ENCODE measurements at places on chromosomes 3 and 15.

GRCh38 chr15:69825941-69826818 lies 271.5 kb downstream of the TLE3 start:
- no peak for DNase-seq

DNA sequence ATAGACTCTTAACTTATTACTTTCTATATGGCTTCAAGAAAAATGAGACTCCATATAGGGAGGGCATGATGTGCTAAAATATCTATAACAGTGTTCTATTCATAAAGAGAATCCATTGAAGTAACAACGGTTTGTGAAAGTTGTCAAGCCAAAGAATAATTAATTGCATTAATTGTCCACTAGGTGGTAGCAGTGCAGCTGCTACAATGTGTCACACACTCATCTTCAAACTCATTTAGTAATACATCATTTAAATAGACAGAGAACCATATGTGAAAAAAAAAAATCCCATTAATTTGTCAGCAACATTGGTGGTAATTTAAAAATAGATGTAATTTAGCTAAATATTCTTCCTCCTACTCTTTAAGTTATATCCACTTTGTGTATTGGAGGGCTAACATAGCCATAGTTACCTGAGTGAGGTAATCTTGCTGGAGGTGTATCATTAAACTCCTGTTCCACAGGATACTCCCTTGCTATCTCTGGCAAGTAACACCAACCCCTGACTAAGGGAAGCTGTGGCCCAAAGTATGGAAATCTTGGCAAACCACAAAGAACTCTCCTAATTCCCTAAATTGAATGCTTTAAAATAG lies 3.7 kb upstream of the CPA3 start:
- DNase-seq: peak; percentile 33

- DNase-seq: no peak
These were observed 342.7 kb upstream of the SATB1 start for GRCh38 chr3:18767756-18768303.

GRCh38 chr3:66014056-66014455 lies 24.7 kb downstream of the MAGI1 start:
- no peak for DNase-seq

GRCh38 chr3:126958638-126959085 lies 24.3 kb upstream of the PLXNA1 start:
- DNase-seq: no peak

DNA sequence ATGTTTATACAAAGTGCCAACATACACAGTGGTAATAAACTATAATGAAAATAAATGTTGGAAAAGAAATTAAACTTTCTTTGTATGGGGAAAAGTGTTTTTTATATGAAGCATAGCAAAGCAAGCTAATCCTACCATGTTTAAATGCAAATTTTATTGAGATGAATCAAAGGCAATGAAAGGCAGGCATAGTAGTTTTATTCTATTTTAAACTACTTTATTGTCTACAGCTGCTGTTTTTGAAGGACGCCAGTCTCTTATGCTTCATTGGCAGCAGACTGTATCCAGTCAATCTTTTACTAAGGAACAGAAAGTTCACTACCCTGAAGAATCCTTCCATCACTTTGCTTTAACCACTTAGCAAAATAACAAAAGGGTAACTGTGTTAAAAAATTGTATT lies 761.0 kb downstream of the ROBO2 start:
- DNase-seq: no peak

DNA sequence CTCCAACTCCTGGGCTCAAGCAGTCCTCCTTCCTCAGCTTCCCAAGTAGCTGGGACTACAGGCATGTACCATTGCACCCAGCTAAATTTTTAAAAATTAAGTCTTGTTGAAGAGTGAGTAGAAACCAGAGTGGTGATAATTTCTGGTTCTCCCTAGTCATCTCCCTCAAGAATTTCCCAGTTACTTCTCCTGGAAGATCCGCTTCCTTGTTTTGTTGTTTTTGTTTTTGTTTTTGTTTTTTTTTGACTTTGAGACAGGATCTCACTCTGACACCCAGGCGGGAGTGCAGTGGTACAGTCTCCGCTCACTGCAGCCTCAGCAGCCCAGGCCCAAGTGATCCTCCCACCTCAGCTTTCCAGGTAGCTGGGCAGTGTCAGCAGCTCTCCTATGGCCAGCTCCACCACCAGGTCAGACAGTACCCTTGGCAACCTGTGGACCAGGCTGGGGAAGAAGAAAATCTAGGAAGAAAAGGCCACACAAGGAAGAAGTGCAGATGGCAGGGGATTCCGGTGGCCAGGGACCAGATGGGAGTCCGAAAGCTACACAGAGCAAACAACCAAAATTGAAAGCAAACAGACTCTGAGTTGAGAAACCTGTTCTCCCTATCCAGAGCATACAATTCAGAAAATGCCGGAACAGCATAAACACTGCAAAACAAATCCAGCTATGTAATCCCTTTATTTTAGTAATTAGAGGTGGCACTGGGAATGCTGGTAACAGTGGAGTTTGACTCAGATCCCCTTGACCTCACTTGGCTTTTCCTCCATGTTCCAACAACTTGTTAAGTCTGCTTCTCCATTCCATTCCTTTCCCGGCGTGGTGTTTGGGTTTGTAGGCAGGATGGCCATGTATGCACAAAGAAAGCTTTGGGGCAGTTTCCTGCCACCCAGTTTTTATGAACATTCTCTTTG lies 266.6 kb upstream of the CTDSPL start:
- no peak for DNase-seq
